ENCODE measurements at places on chromosomes 6 and 20.

DNA sequence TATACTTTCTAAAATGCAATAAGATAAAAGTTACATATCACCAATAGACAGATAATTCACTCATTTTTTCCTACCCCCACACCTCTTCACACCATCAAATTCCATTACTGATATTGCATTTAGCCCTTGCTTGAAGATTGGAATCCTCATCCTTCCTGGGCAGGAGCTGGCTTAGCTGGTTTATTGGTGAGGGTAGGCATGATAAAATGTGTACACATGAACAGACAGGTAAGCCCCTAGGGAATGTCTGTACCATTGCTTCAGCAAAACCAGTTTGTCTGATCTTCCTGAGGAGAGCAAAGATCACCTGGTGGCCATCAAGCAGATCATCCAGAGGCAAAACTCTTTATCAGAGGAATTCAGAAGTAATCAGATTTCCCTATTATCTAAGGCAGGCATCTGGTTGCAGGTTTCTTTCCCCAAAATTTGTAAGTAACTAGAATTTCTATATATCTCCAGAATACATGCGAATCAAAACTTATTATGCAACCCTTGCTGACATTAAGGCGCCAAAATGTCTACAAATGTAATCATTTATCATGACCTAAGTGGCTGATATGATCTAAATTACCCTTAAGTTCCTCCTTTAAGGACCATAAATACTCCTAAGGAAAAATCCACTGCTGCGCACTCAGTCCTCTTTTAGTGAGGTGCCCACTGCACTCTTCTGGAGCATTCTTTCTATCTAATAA is 6.6 kb upstream of the FABP7 start:
- DNase-seq, result no peak

GRCh38 chr6:41777551-41778285 is 2.0 kb downstream of the FRS3 start:
- DNase-seq, result no peak

DNA sequence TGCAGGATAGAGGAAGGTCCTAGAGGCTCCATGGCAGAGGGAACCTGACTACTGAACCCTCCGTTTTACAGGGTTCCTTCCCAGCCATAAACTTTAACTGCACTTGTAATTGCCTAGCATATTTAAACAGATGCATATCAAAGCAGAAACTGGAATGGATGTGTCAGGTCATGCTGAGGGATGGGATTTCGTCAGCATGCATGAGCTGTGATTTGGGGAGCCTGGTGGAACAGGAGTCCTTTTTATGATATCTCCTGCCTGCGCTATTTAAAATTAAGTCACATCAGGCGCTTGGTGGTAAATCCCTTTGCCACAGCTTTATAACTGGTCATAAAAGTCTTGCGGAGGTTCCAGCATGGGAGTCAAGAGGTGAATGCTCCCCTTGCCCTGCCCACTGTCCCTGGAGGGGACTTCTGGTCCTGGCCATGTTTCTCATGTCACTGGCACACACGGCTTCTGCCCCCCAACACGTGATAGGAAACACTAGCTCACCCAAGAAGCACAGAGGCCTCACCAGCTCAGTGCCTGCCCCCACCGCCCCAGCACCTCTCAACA is 26.0 kb upstream of the PCMTD2 start:
- DNase-seq, result no peak

DNA sequence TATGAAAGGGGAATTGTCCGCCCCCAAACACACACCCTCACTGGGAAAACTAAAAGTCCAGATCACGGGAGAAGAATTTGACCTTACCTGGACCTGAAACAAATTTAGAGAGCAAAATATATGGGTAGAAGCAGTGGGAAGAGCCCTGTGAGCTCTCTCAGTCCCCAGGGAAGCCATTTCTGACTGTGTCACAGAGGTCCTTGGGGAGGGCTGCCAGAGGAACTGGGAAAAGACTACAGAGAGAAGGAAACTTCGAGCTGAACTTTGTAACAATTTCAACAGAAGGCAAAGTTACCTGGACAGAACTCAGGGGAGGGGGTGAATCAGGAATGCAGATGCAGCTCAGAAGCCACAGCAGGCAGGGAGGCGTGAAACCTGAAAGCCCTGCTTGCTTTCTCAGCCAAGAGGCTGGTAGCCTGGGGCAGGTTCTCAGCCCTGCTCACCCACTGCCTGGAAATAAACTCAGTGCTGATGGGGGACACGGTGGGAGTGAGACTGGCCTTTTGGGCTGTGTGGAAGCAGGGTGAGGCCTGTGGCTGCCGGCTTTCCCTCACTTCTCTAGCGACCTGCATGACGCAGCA is 163.8 kb downstream of the TMEM200A start:
- peak; percentile 17 for DNase-seq

GRCh38 chr20:43448748-43449535 is 8.8 kb upstream of the SRSF6 start:
- DNase-seq, result peak; percentile 40

DNA sequence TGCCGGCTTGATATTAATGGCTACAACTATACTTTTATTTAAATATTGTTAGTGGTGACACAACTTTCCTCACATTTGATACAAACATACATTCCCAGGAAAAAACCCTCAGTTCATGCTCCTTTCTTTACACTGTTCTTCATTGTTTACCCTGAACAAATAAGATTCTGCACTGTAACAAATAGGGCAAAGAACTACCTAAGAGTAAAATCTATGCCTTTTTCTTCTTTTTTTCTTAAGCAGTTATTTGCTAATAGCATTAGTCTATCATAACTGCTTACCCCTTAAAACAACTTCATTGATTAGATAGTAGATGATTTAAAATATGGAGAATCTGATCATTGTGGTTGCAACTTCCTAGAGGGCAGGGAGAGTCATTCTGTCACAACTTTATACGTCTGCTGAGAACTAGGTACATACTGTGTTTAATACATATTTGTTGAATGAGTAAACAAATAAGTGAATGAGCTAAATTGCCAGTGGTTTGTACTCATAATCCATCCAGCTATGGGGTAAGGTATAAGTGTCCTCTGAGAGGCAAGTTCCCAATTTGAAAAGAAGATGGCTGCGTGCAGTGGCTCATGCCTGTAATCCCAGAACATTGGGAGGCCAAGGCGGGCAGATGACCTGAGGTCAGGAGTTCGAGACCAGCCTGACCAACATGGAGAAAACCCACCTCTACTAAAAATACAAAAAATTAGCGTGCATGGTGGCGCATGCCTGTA is 161.0 kb downstream of the CDK19 start:
- no peak for DNase-seq

- DNase-seq, result peak; percentile 11
Measured at GRCh38 chr6:109772883-109773431, 81.9 kb downstream of the FIG4 start.

GRCh38 chr6:7047128-7047527 is 60.6 kb upstream of the RREB1 start:
- no peak for DNase-seq

DNA sequence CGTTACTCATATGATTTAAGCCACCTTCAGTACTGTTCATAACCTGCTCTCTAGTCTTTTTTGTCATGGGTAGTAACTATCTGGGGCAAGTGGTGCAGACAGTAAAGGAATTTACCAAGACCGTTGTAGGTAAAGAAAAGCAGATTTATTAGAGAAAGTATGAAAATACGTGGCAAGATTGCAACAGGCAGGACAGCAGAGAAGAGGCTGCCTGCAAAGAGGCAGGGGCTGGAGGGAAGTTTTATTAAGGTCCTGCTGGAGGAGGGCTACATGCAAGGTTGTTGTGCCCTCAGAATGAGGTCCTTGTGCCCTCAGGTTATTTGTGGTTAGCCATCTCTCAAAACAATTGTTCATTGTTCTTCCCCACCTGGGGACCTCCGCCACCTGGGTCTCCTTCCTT is 444.3 kb downstream of the BCKDHB start:
- no peak for DNase-seq

GRCh38 chr6:10415617-10416480 is 975 bp upstream of the TFAP2A start:
- DNase-seq, result no peak

DNA sequence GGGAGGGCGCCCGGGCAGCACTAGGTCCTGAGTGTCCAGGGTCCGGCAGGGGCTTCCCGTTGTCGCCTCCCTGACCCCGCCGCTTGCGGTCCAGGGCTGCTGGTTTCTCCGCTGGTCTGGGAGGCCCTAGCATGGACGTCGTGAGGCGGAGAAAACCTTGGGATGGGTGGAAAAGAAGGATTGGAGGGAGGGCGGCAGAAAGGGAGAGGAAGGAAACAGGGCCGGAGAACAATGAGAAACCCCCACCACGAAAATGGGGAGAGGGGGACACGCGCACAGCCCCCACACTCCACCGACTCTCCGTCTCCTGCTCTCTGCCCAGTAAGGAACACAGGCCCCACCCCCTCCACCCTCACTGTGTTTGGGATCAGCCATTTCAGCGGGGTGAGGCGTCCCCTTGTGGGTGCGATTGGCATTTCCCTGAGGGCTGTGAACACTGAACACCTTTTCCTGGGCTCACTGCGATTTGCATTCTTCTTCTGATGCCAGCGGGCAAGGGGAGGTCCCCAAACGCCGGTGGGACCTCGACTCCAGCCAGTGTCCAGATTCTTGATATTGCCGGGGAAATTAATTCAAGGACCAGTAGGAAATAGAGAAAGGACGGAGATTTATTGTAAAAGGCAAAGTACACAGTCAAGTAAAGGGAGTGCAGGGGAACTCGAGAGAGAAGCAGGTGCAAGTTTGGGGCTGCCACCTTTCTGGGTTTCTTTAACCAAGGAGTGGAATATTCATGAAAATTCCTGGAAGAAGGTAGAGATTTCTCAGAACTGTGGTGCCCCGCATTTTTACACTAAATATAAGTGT is 3.3 kb upstream of the RAET1G start:
- peak; percentile 52 for DNase-seq

DNA sequence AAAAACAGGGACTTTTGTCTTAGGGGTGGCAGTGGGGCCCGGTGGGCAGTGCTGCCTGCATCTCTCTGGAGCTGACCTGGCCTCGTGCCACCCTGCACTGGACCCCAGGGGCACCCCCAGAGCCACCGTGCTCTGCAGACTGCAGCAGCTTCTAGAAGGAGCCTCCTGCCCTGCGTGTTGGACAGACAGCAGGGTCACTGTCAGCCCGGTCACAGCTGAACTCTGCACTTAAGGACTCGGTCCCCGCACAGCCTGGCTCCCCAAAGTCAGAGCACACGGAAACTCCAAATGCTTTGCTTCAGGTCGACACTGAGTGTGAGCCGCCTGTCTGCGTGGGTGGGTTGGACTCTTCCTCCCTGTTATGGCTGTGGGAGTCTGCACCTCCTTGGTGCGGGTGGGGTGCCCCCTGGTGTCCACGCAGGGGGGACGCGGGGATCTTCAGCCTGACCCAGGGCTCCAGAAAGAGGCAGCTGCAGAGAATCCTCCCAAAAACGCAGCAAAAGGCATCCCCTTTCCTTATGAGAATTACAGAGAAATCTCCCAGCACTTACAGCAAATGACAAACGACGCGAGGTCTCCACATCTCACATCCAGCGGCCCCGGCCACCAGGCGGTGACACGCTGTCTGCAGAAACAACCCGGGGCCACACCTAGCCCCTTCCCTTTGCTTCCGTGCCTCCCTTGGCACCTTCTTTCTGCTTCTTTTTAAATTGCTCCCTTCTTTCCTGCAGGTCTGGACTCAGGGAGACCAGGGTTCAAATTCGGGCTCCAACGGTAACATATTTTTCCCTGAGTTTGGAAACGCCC is 36.3 kb upstream of the DACT2 start:
- DNase-seq, result peak; percentile 17

DNA sequence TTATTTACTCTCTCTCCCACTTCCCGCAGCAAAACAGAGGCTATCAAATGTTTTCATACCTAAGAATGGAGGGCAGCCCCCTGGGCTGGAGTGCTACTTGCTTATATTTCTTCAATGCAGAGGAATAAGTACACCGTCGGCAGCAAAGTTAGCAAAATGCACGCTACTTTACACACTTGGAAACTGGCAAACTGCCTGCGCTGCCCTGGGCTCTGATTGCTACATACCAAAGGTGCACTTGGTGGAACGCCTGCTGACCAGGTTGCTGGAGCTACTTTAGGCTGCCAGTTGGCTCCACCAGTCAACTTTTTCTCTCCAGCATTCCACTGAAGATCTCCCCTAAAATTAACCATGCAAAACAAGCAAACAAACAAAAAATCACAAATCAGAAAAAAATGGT is 62.4 kb downstream of the PRSS35 start:
- DNase-seq, result peak; percentile 83

DNA sequence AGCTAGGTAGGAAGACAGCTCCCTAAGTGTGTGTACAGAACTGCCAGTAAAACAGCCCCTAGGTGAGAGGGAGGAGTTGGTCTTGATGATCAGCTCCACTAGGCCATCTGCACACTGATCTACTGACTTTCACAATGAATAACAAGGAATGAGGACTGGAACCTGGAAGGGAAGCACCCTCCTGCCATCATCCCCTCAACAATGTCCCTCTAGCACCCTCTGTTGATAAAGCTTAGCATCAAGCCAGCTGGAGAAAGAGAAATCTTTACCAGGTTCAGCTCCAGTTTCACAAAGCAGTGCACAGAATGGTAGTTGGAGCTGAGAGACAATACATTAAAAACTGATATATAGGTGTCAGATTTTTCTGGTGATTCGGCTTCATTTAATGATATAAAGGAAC is 57.2 kb upstream of the IRAK1BP1 start:
- peak; percentile 27 for DNase-seq

- DNase-seq, result no peak
Measured at GRCh38 chr6:72941751-72942150, 283.5 kb downstream of the KHDC1L start.

- DNase-seq, result no peak
Measured at GRCh38 chr20:41701588-41702348, 83.6 kb upstream of the CHD6 start.

GRCh38 chr20:2917266-2917665 is 44.0 kb downstream of the PTPRA start:
- DNase-seq, result no peak

- no peak for DNase-seq
Measured at GRCh38 chr6:109076377-109076776, 18.3 kb downstream of the SESN1 start.

GRCh38 chr6:11921751-11922150 is 90.4 kb upstream of the HIVEP1 start:
- no peak for DNase-seq

GRCh38 chr6:115817161-115817560 is 243.5 kb downstream of the FRK start:
- no peak for DNase-seq

- no peak for DNase-seq
Measured at GRCh38 chr6:28351087-28351486, 1.3 kb downstream of the ZKSCAN3 start.

DNA sequence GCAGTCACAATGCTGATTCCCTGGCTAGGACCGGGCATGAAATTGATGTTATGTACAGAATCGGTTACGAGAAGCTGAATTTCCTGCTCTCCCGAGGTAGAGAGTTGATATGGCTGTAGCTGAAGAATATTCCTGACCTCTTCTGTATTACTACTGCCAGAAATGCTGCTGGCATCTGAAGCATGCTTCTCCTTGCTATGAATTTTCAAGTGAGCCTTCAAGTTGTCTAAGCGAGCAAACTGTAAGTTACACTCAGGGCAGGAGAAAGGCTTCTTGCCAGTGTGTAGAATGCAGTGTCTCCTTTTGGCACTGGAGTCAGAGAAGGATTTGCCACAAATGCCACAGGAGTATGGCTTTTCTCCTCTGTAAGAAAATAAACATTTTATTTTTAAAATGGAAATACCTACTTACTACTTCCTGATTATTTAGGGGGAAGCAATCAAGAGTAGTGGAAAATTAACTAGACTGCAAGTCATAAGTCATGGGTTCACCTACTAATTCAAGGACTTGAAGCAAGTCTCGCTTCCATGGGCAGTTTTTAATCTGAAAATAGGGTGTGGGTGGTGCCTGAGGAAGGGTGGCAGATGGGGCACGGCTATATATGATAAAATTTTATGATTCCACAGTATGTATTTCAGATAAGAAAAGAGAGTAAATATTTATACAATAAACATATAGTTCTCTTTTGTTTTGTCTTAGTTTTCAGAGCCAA is 10.8 kb upstream of the MICAL1 start:
- DNase-seq, result peak; percentile 84

GRCh38 chr6:16216501-16217155 is 21.8 kb upstream of the GMPR start:
- DNase-seq, result no peak
